ENCODE measurements at places on chromosomes 7 and 10. TPM values are rescaled to one million over a fixed set of nuclear protein-coding genes. Genes with fewer than 3 reads are reported as not detected.

CTAGE4 gene
- 8.7 TPM for total RNA-seq

HDAC9 gene
- total RNA-seq: 2.0 TPM

TMEM140 gene
- not detected for total RNA-seq

MRLN gene
- not detected for total RNA-seq

PILRA gene
- 2.1 TPM for total RNA-seq

ECHDC3 gene
- total RNA-seq: 13.6 TPM

- peaks cover 24% of the 10 kb centered on the region for H3K4me1 ChIP-seq
- no peak overlapping the region for H3K4me3 ChIP-seq
- H3K36me3 ChIP-seq: no peaks in the 10 kb centered on the region
- H3K27me3 ChIP-seq: no peaks in the 10 kb centered on the region
- no peak overlapping the region for H3K27ac ChIP-seq
- DNase-seq: no peak
Measured at GRCh38 chr10:110837418-110838171, 34.1 kb upstream of the PDCD4 start.

EBLN1 gene
- not detected for total RNA-seq

- no peak overlapping the region for H3K4me3 ChIP-seq
- H3K27ac ChIP-seq: no peak overlapping the region
- DNase-seq: peak; percentile 72
- peaks cover 10% of the 10 kb centered on the region for H3K4me1 ChIP-seq
Measured at GRCh38 chr10:102009801-102010425, 46.1 kb downstream of the ARMH3 start.

GRCh38 chr10:53664282-53665019 is 891.9 kb upstream of the MBL2 start:
- H3K4me1 ChIP-seq: no peaks in the 10 kb centered on the region
- H3K27me3 ChIP-seq: no peaks in the 10 kb centered on the region
- no peaks in the 10 kb centered on the region for H3K36me3 ChIP-seq
- no peak overlapping the region for H3K27ac ChIP-seq
- H3K4me3 ChIP-seq: no peak overlapping the region

SEC61G gene
- 149 TPM for total RNA-seq

Measured in endodermal cell (in vitro differentiated cells).